Suppressor macrophage treated with lipopolysaccharide for 1 hour (primary cell): ENCODE measurements at places on chromosomes 7 and 10.

- no peak for DNase-seq
Measured at GRCh38 chr7:116100626-116101025, 70.1 kb upstream of the TFEC start.

GRCh38 chr10:119477444-119477843 is 65.1 kb downstream of the RGS10 start:
- DNase-seq: no peak

GRCh38 chr7:20331910-20332813 is 1.5 kb downstream of the ITGB8 start:
- DNase-seq: no peak

DNA sequence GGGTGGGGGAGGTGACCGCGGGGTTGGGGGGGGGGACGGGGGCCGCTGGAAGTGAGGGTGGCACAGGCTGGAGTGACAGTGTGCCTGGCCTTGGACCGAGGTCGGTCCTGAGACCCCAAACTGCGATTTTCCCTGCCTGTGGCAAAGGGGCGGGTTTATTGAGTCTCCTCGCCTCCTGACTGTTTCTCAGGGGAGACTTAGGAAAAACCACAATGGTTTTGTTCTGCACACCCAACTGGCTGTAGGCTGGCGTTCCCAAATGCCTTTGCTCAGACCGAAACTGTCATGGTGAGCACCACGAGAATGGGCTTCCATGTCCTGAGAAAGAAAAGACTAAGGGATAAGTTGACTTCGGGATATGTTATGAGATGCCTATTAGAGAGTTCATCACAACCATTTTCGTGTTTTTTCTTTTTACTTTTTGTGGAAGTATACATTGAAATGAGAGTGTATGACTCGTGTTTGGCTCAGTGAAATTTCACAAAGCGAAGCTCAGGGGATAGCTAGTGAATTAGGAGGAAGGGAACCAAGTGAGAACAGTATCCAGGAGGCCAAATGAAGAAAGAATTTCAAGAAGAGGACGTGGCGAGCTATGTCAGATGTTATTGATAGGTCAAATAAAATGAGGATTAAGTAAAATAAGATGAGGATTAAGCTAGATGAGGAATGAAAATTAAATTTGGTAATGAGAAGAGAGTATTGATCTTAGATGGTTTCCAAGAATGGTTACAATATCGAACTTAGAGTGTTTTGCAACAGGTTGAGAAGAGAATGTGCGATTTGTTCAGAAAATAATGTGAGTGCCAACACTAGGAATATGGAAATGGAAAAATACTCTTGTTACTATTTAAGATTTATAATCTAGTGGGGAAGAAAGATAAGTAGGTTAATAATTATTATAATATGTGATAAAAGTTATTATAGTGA is 918 bp downstream of the NET1 start:
- DNase-seq: peak; percentile 29

- no peak for DNase-seq
Measured at GRCh38 chr10:35561715-35562114, 43.4 kb upstream of the GJD4 start.

- DNase-seq: peak; percentile 64
Measured at GRCh38 chr7:111987115-111987826, 218.9 kb downstream of the DOCK4 start.

DNA sequence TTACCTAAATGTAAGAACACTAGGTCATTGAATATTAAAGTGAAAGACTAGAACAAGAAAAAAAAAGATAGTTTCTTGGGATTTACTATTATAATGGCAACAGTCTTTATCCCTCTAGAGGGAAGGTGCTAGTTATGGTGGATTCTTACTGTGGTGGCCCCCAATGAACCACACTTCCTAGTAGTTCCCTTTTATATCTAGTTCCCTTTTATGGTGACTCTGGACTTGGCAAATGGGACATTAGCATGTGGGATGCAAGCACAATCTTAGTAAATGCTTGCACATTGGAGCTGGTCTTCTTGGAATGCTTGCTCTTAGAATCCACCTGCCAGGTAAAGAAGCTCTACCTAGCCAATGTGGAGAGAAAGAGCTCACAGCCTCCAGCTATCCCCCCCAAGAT is 430.2 kb downstream of the LRMDA start:
- DNase-seq: peak; percentile 42

- DNase-seq: no peak
Measured at GRCh38 chr10:18229826-18230225, 89.6 kb downstream of the CACNB2 start.

DNA sequence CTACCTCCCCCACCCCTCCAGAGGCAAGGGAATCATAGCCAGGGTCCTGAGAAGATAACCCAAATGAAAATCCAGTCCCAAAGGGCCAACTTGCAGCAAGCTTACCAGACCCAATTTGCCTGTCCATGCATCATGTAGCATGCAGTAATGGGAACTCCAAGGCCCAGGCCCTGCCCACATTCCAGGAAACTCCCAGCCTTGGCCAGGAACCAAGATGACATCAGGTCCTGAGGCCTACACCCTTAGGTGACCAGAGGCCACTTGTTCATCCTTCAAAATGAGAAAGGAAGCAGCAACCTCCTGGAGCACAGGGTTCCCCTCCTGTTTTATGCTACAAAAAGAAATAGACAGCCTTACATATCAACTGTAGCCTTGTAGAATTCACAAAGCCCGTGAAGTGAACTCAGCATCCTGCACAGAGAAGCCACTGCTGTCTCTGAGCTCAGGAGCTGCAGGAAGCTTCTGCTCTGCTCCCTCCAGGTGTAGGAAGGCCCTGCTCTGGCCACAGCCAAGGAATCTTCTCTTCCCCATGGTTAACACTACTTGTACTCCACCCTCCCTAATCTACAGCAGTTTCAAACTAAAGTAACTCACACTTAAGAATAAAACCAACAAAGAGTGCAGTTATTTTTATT is 30.3 kb upstream of the GRB10 start:
- DNase-seq: peak; percentile 85

GRCh38 chr7:114365791-114366190 is 48.8 kb upstream of the FOXP2 start:
- no peak for DNase-seq

- DNase-seq: no peak
Measured at GRCh38 chr7:92872701-92873100, 36.3 kb upstream of the CDK6 start.

DNA sequence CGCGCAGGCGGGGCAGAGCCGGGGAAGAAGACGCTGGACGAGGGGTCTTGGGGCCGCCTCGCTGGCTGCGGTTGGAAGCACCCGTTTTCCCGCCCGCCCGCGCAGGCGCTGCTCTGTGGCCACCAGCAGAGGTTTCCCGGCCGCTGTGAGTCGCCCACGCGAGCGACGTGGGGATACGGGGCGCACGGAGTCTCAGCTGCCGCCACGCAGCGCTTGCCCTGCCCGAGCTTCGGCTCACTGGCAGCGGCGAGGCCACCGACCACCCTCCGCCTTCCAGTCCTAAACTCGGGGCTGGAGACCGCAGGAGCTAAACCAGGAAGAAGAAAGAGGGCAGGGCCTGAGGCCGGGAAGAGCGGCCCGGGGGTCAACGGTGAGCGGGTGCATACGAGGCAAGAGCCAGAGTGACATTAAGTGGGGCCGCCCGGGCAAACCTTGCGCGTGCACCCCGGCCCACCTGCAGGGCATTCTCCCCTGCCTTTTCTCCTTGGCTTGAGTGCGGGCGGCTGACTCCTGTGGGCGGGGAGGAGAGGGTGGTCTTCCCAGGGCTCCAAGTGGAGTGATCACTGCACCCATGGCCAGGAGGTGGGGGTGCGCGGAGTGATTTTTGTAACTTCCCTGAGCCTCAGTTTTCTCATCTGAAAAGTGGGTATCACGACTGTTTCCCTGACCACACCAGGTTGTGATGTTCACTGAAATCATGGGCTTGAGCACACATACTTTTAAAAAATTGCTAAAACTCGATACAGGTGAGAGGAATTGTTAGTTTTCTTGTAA is 7.1 kb upstream of the EMX2 start:
- peak; percentile 68 for DNase-seq

DNA sequence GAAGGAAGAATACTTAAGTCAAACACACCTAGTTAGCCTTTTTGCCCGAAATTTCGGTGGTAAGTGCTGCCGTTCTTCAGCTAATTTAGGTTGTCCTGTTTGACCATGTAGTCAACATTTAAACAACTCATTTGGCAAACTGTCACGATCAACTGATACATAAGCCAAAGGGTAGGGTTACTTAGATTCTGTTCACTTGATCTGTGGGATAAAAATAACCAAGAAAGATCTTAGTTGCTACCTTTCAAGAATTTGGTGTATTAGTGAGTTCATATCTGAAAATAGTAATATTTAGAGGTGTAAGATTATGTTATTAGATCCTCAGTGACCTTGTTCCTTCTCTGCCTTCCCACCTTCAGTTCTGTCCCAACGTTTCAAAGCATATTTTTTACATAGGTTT is 2.0 kb downstream of the TNKS2 start:
- no peak for DNase-seq

- DNase-seq: no peak
Measured at GRCh38 chr10:123522702-123523312, 143.3 kb upstream of the GPR26 start.

DNA sequence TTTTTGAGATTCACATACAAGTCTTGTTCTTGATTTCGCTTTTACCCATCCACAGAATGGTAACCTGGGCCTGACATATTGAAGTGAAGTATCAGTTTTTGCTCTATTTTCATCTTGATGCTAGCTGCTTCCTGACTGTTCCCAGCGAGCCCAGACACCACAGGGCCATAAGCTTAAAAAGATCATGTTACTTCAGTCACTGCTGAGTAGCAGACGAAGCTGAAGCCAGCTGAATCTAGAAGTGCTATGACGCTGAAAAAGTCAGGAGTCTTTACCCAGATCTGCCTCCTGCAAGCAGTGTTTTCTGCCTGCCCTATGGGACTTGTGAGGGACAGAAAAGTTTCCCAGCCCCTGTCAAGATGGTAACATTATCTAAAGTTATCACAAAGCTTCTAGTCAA is 2.7 kb upstream of the PRXL2A start:
- no peak for DNase-seq
